ENCODE measurements at places on chromosomes 16 and 17.

- no peak for DNase-seq
These were observed 9.1 kb upstream of the PSMC3IP start for GRCh38 chr17:42586514-42587230.

- DNase-seq, result no peak
These were observed 190.9 kb downstream of the WWOX start for GRCh38 chr16:78290395-78290794.

- peak; percentile 25 for DNase-seq
These were observed 20.6 kb downstream of the MPRIP start for GRCh38 chr17:17062866-17063265.

GRCh38 chr17:19867329-19868078, at the start of gene ULK2:
Gene ULK2 (minus strand): TSS chr17:19867936. CDS start chr17:19867417, 519 bp downstream.
- DNase-seq, result no peak

DNA sequence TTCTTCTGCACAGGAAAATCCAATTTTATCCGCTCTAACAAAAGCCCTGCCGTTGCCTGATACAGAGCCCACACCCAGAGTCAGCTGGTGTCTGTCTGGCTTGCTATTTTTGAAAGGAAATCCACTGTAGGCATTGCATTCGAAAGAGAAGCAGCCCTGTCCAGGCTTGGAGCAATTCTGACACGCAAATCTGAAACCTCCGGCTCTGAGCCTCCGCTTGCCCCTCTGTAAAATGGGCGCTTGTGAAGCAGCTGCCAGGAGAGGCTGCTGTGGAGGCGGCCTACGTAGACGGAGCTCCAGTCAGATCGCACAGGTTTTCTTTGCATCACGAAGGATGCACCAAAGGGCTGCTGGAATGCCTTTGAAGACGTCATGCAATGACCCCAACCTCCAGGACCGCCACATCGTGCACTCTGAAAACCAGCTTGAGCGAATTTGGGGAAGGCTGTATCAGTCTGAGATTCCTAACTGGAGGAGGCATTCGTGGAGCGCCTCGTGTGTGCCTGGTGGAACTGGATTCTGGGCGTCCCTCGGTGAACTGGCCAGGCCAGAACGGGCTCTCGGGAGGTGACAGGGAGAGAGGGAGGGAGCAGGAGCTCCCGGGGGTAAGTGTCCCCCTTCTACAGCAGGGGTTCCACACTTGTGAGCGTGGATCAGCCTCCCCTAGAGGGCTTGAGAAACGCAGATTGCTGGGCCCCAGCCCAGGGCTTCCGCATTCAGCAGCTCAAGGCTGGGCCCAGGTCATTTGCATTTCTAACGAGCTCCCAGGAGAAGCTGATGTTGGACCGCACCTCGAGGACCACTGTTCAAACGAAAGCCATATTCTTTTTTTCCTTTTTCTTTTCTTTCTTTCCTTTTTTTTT, 215.5 kb downstream of the MRTFB start:
- DNase-seq, result no peak

Data from KBM-7 (cell line).